ENCODE measurements at places on chromosomes 11 and 22.
A peak's percentile ranks its signal among the peaks of the same experiment; 100 is the strongest.

GRCh38 chr11:97854357-97854756 lies 1166.4 kb upstream of the CNTN5 start:
- DNase-seq: no peak

GRCh38 chr11:116310226-116310625 lies 462.6 kb downstream of the BUD13 start:
- no peak for DNase-seq

GRCh38 chr11:132126973-132127899 lies 756.8 kb downstream of the NTM start:
- DNase-seq: peak; percentile 83

GRCh38 chr11:55714982-55715888 lies 53.2 kb downstream of the OR4C6 start:
- no peak for DNase-seq

DNA sequence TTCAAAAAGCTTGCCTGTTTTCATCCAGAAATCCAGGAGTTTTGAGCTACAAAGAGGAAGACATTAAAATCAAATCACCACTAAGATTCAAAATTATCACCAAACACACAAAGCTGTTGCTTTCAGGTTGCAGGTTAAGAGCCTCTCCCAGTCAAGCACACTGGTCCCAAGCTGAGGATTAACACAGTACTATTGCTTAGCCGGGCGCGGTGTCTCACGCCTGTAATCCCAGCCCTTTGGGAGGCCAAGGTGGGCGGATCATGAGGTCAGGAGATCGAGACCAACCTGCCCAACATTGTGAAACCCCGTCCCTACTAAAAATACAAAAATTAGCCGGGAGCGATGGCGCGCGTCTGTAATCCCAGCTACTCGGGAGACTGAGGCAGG lies 1165.1 kb downstream of the LRRC4C start:
- DNase-seq: no peak

DNA sequence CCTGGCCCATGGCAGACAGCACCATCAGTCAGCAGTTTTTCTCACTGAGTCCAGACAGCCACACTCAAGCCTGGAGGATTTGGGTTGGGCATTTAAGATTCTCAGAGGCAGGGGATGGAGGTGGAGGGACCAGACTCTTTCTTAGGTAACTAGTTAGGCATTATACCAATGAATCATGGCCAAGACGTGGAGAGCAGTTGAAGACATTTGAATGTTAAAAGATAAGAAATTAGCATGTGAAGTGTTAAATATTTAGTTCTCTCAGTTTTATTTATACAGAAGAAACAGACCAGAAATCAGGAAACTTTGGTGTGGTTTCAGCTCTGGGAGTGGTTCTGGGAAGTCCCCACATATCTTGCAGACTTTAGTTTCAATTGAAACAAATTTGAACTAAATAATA lies 9.9 kb downstream of the GTF2H1 start:
- DNase-seq: no peak

DNA sequence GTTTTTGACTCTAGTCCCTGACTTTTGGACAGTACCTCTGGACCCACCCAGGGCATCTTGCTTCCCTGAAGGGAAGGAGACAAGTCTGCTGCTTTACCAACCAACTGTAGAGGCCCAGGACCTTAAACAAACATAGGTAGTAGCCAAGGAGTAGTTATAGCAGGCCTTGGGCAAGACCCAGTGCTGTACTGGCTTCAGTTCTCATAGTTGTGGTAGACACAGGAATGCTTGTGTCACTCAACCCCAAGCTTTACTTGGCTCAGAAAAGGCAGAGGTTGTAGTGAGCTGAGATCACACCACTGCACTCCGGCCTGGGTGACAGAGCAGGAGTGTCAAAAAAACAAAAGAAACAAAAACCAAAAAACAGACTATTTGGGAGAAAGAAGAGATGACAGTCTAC lies 21.3 kb upstream of the OR52M1 start:
- DNase-seq: no peak

- DNase-seq: peak; percentile 7
Observed at GRCh38 chr22:17891481-17892167, 117.4 kb upstream of the BID start.

DNA sequence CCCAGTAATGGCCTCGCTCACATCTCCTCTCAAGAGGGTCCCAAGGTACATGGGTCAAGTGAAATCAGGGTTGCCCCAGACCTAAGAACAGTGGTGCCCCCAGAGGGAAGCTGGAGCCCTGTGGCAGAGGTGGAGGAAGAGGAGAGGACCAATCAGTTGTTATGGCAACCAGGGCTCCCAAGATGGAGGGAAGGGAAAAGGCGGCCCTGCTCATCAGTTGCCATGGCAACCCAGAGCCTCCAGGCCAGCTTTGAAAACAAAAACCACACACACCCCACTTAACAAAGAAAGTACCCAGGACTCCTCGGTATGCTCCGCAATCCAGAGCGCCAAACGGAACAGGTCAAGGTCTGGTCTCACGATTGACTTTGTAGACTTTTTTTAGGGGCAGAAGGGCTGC lies 53.5 kb upstream of the SLC35C1 start:
- DNase-seq: no peak

GRCh38 chr22:37663521-37664140 lies 5.1 kb downstream of the PDXP start:
- no peak for DNase-seq

DNA sequence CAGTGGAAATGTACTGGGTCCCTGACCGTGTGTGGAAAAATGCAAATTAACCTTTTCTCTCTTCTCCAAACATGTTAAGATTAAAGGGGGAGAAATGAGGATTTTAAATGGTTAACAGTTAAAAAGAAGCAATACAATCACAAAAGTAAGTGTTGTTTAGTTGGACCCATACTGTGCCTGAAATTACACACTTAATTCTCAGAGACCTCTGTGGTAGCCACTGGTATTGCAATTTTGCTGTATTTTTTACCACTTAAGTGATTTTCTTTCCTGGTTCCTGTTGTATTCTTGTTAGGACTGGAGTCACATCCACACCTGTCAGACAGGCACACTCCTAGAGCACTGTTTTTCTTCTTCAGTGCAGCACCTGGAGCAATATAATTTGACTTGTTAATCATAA lies 179.6 kb upstream of the PDGFD start:
- no peak for DNase-seq

- no peak for DNase-seq
Observed at GRCh38 chr22:43031617-43032016, 16.7 kb upstream of the PACSIN2 start.

- DNase-seq: no peak
Observed at GRCh38 chr11:66570079-66570849, 1.9 kb upstream of the CTSF start.

DNA sequence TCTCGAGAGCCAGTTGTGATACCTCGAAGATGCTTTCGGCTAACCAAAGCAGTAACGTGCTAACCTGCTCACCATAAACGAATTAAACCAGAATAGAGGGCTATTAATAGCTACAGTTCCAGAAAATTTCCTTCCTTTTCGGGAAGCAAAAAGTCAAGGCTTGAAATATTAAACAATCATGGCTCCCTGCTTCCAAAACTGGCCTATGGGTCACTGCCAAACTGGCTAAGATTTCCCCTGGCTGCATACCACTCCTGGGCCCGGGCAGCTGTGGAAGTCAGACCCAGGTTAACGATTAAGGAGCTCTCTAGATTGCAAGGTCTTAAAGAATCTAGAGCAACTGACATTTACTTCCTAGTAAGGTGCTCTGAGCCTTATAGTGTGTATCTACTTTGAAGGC lies 1.7 kb downstream of the AMOTL1 start:
- DNase-seq: no peak

DNA sequence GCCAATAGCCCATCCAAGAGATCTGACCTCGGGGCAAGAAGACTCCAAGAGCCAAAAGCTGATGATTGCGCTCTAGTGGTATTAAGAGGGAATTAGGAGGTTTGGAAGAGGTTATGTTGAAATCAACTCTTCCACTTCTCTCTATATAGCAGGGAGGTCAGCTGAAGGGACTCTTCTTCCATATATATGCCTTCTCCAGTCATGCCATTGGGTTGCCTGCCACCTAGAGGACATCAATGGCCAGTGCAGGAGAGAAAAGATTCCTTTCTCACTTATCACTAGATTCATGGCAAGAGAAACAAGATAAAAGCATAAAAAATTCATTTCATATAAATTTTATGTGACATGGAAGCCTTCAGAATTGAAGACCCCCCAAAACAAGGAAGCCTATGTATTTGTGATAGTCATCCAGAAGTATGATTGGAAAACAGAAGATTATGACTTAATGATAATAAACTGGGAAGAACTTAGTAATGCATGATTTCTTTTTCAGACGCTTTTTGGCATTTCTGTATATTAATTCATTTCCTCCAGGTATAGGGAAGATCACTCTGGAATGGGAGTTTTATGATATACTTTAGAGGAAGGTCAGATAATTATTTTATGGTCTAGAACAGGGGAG lies 435.1 kb upstream of the DDI1 start:
- peak; percentile 45 for DNase-seq

GRCh38 chr11:76170468-76170867 lies 35.8 kb downstream of the WNT11 start:
- DNase-seq: no peak

- peak; percentile 4 for DNase-seq
Observed at GRCh38 chr11:115256397-115257197, 247.6 kb downstream of the CADM1 start.

DNA sequence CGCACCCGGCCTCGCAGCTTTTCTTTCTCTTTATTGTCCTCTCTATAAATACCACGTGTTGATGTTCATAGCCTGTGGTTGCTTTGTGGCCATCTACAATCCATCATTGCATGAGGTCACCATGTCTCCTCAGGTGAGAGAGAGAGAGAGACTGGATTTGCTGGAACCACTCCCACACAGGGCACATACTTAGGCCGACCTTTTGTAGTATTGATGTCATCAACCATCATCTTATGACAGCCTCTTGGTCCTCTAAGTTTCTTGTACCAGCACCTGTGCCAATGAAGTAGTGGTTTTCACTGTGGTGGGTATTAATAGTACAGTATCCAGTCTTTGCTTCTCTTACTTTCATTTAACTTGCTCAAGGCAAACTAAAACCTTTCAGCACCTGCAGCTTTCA lies 22.8 kb upstream of the P2RY6 start:
- no peak for DNase-seq

DNA sequence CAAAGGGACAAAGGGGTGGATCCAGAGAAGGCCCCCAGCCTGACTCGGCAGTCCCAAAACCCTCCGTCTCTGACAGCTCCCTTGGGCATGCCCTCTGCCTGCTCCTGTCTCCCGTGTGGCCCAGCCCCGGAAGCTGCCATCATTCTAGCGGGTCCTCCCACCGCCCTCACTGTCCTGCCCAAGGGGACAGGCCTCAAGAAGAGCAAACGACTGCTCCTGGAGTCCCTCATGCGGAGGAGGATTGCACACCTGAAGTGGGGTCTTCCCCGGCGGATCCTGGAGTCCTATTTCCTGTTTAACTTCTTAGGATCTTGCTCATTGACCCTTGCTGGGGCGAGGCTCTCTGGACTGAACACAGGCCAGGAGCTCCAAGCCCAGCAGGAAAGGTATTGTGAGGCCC lies 2.6 kb upstream of the MEI1 start:
- DNase-seq: no peak

GRCh38 chr11:103958475-103959215 lies 77.8 kb upstream of the DDI1 start:
- DNase-seq: no peak

DNA sequence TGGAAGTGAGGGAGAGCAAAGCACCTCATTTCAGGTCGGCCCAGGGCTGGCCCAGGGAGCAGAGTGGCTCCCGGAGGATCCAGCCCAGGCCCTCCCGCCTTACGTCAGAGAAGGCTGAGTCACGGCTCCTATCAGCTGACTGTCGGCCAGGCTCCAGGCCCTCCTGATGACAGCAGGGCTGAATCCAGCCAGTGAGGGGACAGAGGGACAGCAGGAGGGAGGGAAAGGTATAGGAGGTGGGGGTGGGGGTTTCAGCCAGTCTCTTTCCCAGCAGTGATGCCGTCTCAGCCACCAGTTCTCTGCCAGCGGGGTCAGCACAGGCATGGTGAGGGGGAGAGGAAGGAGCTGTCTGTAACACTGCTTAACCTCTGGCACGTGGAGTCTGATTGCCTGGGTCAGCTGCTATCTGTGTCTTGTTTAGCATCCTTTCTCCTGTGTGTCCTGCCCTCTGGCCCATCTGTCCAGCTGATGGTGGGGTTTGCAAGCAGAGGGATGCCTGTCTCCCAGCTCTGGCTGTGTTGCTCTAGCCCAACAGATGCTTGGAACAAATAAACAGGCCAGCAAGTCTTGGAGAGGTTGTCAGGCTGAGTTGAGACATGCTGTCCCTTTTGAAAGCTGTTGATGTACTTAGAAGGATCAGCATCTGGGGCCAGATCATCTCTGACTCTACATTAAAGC lies 74.0 kb downstream of the ADAMTS15 start:
- no peak for DNase-seq

- no peak for DNase-seq
Observed at GRCh38 chr22:36954251-36955014, 41.0 kb downstream of the CSF2RB start.

- no peak for DNase-seq
Observed at GRCh38 chr22:45529971-45530575, 27.4 kb downstream of the FBLN1 start.

DNA sequence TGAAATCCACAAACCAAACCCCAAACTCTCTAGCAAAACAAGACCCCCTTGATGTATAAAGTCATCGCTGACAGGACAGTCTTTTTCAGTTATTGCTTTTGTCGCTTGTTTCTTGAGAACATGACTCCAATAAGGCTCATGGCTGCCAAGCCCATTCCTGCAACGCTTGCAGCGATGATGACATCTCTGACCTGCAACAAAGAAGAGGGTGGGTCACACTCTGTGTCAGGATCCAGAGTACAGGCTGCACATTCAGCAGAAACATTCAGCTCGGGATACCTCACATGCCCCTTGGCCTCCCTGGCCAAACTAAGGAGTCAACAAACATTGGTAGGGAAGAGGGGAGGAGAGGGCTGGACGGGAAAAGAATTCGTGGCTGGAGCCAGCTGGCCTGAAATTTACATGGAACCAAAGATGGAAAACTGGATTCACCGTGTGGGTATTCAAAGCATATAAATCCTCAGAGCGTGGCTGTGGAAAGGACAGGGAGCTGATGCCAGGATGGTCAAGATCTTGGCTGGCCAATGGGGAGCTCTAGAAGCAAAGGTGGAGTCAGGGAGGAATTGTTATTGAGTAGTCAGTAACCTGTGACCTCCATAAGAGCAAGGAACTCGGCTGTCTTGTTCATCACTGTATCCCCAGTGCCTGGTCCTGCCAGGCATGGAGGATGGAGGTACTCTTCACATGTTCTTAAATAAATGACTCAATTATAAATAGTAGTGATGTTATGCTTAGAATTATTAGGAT lies 11.8 kb upstream of the PLAAT2 start:
- no peak for DNase-seq

- no peak for DNase-seq
Observed at GRCh38 chr11:36763187-36763586, 165.2 kb upstream of the RAG2 start.
